ENCODE measurements at places on chromosomes 12 and 14.

- H3K4me1 ChIP-seq: peaks cover 10% of the 10 kb centered on the region
- no peak overlapping the region for H3K4me3 ChIP-seq
- peaks cover 5% of the 10 kb centered on the region for H3K27me3 ChIP-seq
- DNase-seq: peak; percentile 31
Observed at GRCh38 chr12:123767613-123768012, 5.5 kb downstream of the DNAH10 start.

GRCh38 chr12:92871116-92871515 is 58.0 kb downstream of the EEA1 start:
- H3K27ac ChIP-seq: no peak overlapping the region
- peaks cover 3% of the 10 kb centered on the region for H3K36me3 ChIP-seq
- no peak overlapping the region for H3K4me3 ChIP-seq
- DNase-seq: no peak

- H3K27me3 ChIP-seq: peaks cover under 1% of the 10 kb centered on the region
- H3K27ac ChIP-seq: no peak overlapping the region
Observed at GRCh38 chr12:117590999-117591398, 229.6 kb upstream of the NOS1 start.

DNA sequence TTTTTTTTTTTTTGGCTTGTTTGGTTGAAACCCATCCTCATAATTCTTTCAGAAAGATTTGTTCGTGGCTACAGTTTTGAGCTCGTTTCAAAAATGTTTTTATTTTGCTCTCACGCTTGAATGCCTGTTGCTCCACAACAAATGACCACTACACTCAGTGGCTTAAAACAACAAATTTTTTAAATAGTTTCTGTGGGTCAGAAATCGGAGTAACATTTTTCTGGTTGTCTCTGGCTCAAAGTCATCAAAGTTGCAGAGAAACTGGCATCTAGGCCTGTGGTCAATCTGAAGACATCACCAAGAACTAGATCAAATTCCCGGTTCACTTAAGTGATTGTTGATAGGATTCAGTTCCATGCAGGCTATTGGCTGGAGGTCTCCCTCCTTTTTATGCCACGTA is 560.0 kb downstream of the SNAPC1 start:
- H3K36me3 ChIP-seq: no peaks in the 10 kb centered on the region
- no peak for DNase-seq
- no peaks in the 10 kb centered on the region for H3K27me3 ChIP-seq

DNA sequence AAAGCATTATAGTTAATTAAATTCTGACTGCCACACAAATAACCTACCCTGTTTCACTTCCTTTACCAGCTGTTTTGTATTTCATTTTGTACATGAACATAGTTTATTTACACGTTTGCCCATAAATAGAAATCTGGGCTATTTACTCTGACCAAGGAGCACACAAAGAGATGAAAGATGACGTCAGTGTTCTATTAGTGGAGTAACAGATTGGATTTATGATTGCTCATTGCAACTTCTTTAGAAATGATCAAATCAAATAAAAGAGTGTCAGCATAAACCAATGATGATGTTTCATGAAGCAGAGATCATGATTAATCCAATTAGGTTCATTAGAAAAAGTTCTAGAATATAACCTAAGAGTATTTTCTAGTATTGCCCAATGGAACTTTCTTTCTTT is 12.0 kb upstream of the RTL1 start:
- peaks cover 3% of the 10 kb centered on the region for H3K27me3 ChIP-seq
- H3K4me1 ChIP-seq: no peaks in the 10 kb centered on the region
- no peak for DNase-seq
- no peaks in the 10 kb centered on the region for H3K36me3 ChIP-seq
- H3K4me3 ChIP-seq: no peak overlapping the region
- no peak overlapping the region for H3K27ac ChIP-seq
